Lower leg skin (tissue), 4 donors: ENCODE measurements at places on chromosomes 6 and 20. TPM values are rescaled to one million over a fixed set of nuclear protein-coding genes. Genes with fewer than 3 reads are reported as not detected.

GRCh38 chr6:23280437-23280836 is 711.1 kb downstream of the HDGFL1 start:
- DNase-seq, result no peak

GRCh38 chr6:143731789-143732188 is 54.0 kb downstream of the PHACTR2 start:
- no peak for DNase-seq

DNA sequence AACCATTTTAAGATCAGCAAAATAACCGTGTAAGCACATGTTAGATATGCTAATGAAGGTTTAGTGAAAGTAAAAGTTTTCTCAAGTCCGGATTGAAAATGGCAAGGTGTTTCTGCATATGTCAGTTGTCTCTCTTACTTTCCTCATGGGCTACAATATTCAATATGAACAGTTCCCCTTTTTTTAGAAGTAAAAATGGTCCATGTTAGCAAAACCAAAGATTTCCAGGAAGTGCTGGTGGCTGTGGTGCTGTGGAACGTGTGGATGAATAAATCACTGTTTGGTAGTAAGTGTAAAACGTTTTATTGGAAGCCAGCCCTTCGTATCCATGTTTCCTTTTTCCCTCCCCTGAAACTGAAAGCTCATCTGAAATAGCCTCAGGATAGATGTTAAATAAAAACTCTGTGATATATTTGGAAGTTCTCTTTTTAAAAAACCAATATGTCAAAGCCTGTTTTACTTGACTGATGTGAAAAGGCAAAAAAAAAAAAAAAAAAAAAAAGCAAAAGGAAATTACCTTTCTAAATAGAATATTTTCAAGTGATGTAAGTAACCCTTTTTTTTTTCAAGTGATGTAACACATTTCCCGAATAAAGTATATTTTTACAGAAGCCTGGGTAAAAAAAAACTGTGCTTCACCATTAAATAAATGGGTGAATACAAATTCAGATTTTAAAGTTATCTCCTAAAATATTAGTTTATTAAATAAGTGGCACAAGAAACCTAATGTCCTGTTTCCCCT is 41.9 kb downstream of the PLEKHG1 start:
- DNase-seq, result no peak

- DNase-seq, result no peak
These were observed 18.1 kb downstream of the PDRG1 start for GRCh38 chr20:31933698-31934097.

DNA sequence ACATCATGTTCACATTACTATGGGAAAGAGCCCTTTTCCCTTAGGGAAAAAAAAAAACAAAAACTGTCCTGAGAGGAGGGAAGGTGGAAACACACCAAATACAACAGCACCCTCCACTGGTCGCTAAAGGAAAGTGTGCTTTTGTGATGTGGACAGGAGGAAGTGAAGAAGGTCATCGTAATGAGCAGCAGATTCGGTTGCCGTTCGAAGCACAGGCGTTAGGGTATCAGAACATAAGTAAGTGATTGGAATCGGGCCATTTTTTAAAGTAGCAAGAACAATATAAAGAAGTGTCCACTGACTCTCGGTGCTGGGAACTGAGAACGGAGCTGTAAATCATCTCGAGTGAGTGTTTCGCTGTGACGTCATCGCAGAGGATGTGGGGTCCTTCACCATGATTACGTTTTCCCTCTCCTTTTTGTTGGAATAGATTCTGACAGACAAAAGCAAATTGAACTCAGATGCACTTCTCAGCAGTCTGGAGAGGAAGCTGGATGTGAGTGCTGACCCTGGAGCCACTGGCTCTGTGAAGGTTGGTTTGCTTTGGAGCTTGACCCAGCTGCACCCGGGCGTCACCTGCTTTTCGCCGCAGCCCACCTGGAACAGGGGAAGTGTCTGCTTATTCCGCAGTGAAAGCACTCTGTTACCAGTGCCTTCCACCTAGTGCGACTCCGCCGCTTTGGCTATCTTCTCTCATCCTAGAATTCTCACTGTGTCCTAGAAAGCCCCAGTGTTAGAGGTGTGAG is 203.6 kb upstream of the GMDS start:
- no peak for DNase-seq

- no peak for DNase-seq
These were observed 16.6 kb downstream of the GJA10 start for GRCh38 chr6:89910902-89911240.

DNA sequence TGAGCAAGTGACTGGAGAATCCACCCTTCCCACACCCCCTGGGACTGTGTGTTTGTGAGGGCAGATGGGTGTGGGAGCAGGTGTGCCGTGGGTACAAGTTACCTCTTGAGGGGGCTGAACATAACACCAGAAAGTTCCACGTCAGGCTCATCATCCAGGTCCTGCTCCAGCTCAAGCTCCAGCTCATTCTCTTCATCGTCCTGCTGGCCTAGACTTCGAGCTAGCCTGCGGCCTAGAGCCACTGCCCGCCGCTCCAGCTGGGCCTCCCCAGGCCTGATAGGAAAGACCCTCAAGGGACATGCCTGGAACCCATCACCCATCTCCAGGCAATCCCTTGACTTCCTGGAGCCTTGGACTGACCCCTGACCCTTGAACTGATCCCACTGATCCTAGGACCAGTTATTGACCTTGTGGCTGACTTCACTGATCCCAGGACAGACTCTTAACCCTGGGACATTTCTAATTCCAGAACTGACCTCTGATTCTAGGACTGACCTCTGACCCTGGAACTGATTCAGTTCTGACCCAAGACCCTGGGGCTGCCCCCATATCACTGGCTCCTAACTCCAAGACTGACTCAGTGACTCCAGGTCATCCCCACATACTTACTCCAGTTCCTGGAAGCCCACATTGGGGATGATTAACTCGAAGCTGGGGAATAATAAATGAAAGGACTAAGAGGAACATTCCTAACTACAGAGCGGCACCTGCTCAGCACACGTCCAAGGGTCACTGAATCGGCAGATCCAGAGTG is 11.8 kb upstream of the SPAG4 start:
- DNase-seq, result no peak

Gene MUCL3
- total RNA-seq, result not detected
